ENCODE measurements at places on chromosomes 5 and 9.
A peak's percentile ranks its signal among the peaks of the same experiment; 100 is the strongest.

- DNase-seq = no peak
Measured at GRCh38 chr5:78550891-78551290, 97.7 kb downstream of the LHFPL2 start.

DNA sequence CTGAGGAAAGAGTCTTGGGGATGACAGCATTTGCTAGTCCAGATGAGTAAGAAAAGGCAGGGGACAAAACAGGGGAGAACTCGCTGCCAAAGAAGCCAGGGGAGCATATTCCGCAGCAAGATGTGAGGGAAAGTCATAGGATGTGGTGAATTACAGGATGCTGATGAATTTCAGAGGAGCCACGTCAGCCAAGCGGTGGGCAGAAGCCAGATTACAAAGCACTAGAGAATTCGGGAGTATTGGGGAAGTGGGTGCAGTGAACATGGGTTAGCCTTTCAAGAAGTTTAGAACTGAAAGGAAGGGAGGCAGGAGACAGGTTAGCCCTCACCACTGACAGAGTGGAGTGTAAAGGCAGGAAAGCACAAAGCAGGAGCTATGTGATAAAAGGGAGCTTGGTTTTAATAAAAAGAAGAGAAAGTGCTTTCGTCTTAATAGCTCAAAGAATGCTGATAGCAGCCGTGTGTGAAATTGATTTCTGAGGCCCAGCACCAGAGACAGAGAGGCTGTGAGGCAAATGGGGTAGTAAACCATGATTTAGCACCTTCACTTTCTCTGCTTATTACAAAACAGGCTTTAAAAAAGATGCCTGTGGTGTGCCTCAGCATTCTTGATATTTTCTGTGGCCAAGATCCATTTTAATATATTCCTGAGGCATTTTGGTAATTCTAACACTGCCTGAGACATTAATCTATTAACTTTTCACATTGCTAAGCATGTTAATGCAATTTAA, 16.9 kb downstream of the ADAMTSL1 start:
- peak; percentile 63 for DNase-seq

DNA sequence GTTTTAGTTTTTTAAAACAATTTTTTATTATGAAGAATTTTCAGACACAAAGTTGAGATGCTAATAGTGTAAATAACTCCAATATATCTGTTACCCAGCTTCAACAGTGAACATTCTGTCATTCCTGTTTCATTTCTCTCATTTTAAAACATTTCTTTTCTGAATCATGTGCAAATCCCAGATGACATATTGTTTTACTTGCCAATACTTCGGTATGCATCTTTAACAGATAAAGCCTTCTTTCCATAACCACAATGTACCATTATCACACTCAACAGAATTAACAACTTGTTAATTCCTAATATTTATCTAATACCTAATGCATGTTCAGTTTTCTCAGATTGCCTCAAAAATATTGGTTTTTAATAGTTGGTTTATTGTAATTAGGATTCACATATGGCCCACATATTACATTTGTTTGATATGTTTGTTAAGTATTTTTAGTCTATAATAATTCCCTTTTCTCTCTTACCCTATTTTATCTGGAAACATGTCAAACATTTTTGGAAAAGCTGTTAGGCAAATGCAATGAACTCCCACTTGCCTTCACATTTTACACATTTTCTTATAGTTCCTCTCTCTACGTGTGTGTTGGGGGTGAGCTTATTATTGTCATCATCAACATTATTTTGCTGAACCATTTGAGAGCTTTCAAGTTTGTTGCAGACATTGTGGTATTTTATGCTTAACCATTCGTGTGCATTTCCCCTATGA, 58.7 kb upstream of the ANKRD55 start:
- peak; percentile 17 for DNase-seq

GRCh38 chr5:165495829-165496380, 1990.5 kb downstream of the MAT2B start:
- no peak for DNase-seq

DNA sequence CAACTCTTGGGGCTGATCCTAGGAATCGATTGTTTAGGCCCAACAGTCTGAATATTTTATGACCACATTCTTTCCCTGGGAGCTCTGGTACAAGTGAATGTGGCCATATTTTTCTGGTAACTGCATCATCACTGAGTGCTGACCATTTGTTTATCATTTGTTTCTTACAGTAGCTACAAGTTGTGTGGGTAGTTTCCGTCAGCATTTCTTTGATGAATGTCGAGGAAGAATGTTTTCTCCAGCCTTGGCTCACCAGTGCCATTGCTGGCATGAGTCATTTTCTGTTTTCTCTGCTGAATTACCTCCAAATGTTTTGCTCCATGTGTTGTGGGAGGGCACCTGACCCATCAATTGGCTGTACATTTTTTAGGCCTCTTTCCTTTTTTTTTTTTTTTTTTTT, 14.1 kb upstream of the CARD19 start:
- DNase-seq = no peak

GRCh38 chr5:28301712-28302111, 1263.3 kb upstream of the CDH9 start:
- DNase-seq = no peak

DNA sequence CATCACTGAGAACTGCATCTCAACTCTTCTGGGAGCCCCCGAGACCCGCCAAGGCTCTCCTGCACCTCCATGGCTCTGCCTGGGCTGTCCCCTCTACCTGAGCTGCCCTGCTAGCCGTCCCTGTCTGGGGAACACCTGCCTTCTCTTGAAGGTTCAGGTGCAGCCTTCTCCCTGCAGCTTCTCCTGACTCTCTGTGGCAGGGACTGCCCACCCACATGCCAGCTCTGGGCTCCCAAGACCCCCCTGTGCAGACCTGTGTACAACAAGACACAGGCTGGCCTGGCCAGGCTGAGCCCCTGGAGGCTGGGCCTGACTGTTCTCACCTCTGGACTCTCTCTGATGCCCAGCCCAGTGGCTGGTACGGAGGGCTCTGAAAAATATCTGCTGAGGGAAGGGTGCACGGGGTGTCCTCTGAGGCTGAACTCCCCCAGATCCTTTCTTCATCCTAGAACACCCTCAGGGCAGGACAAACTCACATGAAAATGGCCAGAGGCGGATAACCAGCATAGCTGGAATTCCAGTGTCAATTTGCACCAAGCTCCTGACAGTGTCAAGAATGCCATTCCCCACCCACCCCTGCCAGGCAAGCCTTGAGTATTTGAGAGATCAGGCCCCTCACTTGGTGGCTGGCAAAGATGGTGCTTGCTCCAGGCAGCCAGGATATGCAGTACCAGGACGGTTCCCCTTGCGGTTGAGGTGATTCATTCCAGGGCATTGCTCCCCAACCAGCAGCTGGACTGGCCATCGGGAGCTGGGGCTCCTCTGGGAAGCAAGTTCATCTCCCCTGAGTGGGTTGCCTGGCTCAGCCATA, 40.9 kb upstream of the SLC25A51 start:
- DNase-seq = peak; percentile 56

- DNase-seq = no peak
Measured at GRCh38 chr9:134424818-134425217, 98.6 kb downstream of the RXRA start.

DNA sequence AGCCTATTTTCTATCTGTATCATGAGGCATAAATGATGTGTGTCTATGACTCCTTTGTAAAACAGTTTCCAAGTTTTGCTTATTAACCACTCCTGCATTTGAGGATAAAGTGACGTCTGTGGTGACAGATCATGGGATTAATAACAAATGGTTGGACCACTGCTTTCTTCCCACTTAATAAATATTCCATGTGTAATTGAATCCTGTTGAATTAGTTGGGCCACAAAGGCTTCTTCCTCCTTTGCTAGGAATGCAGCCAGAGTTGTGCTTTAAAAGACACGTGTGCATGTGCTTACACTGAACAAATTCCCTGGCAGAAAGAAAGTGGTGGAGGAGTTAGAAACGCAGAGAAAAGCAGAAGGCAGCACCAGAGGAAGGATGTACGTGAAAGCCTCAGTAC, 150.2 kb downstream of the ACTBL2 start:
- DNase-seq = peak; percentile 54

DNA sequence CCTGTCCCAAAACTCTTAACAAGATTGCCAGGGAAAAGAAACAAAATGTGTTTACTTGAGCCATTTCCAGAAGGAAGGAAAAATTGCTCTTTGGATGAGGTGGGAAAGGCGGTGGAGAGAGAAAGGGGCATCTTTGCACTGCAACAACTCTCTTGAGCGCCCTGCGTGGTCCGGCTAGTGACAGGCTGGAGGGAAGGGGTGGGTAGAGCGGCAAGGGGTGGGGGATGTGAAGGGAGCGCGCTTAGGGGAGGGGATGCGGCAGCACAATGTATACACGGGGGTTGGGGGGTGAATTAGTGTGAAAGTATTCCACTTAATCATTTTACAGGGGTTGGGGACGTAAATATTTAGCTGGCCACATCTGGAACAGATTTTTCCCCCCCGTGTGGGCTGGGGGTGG, 1.3 kb downstream of the FGF10 start:
- peak; percentile 68 for DNase-seq

- DNase-seq = peak; percentile 64
Measured at GRCh38 chr9:124000161-124000783, 11.3 kb upstream of the LHX2 start.

DNA sequence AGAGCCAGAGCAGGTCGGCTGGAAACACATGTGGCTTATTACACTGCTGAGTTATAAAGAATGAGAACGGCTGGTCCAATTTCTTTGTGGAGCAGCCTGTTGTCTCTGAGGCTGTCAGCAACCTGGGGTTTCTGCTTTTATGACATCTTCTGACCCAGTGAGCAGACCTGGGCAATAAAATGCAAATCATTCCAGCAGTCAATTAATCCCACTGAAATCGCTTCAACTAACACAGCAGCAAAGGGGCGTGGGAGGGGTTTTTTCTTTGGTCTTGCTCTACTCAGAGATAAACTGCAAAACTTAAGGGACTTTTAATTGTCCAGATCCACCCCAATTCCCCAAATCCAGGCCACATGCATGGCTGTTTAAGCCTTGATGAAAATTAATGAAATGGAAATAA, 215.7 kb downstream of the SLIT3 start:
- DNase-seq = peak; percentile 32

GRCh38 chr9:19788614-19789271, at the start of gene SLC24A2:
SLC24A2 (minus strand) TSS chr9:19789037.
- DNase-seq = peak; percentile 71

DNA sequence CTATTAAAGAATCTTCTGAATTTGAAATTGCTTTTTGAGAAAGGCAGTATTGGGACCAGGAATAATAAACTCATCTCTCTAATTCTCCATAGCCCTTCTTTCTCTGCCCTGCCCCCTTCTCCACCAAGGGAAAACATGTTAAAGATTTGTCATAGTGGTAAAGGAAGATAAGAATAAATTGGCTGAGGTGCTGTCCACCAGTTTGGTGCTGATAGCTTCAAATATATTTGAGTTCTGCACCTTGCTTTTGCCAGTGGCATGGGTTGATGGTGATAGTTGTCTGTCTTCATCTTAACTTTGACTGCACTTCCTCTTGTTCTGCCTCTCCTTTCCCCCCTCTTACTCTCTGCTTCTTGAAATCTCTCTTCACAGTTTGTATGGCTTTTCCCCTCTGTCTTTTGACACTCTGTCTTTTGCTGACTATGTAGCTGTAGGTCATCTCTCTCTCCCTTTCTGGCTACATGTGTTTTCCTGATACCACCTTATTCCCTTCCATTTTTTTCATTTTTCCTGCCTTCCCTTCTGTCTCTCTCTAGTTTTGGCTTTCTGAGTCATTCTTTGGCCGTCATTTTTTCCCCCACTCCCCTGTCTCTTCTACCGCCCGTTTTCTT, 56.6 kb downstream of the NDUFS4 start:
- no peak for DNase-seq

DNA sequence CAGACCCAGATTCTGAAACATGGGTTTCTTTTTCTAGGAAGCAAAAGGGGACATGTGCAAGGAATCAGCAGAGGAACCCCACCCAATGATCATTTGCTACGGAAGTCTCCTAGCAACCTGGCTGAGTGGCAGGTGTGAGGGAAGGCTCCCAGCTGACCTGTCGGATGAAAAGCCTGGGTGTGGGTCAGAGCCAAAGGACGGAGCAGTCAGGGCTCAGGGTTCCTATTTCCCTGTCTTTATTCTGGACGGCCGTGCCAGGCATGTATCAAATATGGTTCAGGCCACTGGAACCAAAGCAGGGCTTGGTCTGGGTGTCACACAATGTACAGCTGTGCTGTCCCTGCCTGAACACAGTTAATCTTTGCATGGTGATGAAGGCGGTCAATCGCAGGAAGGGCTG, 20.1 kb downstream of the STK10 start:
- DNase-seq = no peak

DNA sequence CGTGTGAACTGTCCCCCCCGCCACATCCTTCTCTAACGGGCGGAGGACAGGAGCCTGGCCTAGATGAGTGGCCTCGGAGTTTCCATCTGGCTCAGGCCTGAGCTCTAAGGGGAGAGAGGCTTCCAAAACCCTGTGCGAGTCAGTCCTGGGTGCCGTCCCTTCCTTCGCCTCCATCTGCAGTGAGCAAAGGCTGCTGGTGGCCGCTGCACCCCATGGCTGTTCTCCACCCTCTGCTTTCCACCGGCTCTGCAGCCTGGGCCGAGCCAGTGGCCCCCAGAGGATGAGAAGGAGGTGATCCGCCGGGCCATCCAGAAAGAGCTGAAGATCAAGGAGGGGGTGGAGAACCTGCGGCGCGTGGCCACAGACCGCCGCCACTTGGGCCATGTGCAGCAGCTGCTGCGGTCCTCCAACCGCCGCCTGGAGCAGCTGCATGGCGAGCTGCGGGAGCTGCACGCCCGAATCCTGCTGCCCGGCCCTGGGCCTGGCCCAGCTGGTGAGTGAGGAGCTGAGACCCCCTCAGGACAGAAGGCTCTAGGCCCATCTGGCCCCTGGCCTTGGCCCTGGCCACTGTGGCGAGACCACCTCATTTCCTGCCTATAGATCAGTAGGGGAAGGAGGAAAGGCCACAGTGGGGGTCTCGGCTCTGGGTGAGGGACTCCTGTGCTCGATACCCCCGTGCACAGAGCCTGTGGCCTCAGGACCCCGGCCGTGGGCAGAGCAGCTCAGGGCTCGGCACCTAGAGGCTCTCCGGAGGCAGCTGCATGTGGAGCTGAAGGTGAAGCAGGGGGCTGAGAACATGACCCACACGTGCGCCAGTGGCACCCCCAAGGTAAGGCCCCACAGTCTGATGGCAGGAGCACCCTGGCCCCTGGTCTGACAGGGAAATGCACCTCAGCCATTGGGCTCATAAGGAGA, 3.0 kb downstream of the PKN3 start:
- no peak for DNase-seq

- DNase-seq = no peak
Measured at GRCh38 chr5:97266576-97266975, 83.5 kb upstream of the RIOK2 start.

GRCh38 chr9:27628311-27628710, 55.0 kb upstream of the C9orf72 start:
- no peak for DNase-seq
